Activated T-cell treated with anti-CD3 and anti-CD28 coated beads, Interleukin-2, amount 50 U/mL, for 72 hours (primary cell): ENCODE measurements at places on chromosomes 11 and 22. TPM values are rescaled to one million over a fixed set of nuclear protein-coding genes. Genes with fewer than 3 reads are reported as not detected.

- DNase-seq, result no peak
Observed at GRCh38 chr11:8180469-8180868, 11.6 kb upstream of the RIC3 start.

DNA sequence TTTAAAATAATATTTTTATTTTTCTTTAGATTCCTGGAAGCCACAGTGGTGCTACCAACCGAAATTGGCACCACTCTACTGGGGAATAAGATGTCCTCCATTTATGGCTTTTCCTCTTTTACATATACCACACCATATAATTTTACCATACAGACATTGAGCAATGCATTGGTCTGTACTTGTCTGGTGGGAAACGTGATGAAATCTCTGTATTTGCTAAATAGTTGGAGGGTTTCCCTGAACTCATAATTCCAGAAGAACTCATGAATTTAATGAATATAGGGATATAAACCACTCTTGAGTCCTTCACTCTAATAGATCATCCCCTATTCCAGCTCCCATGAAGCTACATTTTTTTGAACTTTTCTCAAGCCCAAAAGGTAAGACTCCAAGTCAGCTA is 28.0 kb upstream of the MMP13 start:
- no peak for DNase-seq

DNA sequence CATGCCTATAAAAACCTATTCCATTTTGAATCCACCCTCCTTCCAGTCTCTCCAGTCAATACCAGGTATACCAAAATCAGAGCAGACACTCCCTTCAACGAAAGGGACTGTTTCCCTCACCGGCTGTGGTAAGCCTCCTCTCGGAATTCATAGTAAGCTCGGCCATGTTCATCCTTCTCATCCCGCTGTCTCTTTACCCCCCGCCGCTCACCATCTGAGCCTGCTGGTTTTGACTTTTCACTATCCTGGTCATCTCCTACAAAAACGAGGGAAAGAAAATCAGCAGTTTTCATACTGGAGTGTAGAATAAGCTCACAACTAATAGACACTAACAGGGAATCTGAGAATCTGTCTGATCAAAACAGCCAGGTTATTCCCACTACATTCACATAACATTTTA is 3.1 kb downstream of the HNRNPUL2 start:
- no peak for DNase-seq

DNA sequence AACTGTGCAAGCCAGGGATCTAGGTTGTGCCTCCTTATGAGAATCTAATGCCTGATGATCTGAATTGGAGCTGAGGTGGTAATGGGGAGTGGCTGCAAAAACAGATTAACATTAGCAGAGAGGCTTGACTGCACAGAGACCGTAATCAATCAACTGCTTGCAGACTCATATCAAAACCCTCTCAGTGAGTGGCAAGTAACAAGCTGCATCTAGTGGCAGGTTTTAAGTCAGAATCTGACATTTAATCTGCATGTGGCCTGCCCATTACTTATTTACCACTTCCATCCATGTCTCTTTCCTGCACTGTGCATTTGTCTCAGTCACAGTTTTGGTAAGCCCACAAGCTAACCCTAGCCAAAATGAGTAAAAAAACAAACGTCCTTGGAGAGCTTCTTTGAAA is 11.2 kb downstream of the C11orf58 start:
- peak; percentile 41 for DNase-seq

DNA sequence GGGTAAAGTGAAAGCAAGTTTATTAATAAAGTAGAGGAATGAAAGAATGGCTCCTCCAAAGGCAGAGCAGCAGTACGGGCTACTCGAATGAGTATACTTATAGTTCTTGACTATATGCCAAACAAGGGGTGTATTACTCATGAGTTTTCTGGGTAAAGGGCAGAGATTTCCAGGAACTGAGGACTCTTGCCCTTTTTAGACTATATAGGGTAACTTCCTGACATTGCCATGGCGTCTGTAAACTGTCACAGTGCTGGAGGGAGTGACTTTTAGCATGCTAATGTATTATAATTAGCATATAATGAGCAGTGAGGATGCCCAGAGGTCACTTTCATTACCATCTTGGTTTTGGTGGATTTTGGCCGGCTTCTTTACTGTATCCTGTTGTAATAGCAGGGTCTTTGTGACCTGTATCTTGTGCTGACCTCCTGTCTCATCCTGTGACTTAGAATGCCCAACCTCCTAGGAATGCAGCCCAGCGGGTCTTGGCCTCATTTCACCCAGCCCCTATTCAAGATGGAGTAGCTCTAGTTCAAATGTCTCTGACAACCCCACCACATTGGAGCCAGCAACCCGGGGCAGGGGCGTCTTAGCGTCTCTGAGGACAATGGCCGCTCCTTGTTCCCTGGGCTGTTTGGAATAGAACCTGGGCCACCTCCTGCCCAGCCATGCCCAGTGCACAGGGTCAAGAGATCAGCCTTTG is 34.9 kb upstream of the CD82 start:
- DNase-seq, result peak; percentile 58

- DNase-seq, result no peak
Observed at GRCh38 chr22:30361916-30362650, 5.3 kb downstream of the CCDC157 start.

DNA sequence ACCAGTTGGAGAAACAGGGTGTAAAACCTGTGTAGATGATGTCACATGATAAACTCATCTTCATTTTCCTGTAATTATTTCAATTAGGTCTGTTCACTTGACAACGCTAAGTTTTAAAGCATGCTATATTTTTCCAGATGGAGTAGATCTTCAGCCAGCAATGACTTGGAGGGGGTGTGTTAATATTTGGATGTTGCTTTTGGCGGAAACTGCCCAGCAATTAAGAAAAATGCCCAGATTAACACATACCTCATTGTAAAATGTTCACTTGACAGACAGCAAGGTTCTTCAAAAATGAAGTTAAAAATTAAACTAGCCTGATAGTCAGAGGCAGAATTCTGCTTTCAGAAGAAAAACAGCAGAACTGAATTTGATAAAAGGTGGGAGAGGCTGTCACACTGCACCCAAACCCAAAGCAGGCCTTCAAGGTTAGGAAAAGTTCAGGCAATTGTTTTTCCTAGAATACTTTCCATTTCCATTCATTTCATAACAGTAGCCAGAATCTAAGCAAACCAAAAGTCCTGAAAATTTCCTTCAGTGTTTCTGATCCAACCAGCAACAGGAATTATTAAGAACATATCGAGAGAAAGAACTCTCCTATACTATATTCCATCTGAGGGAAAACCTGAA is 33.0 kb downstream of the VSIG10L2 start:
- DNase-seq, result no peak

Gene CARD10
- 0.25 TPM for total RNA-seq

Gene VSTM5
- not detected for total RNA-seq

Gene OR5B21
- total RNA-seq, result not detected

GRCh38 chr11:59550842-59551658 is 39.7 kb downstream of the OR4D9 start:
- DNase-seq, result peak; percentile 81

- DNase-seq, result no peak
Observed at GRCh38 chr11:13896175-13896980, 66.1 kb upstream of the SPON1 start.

DNA sequence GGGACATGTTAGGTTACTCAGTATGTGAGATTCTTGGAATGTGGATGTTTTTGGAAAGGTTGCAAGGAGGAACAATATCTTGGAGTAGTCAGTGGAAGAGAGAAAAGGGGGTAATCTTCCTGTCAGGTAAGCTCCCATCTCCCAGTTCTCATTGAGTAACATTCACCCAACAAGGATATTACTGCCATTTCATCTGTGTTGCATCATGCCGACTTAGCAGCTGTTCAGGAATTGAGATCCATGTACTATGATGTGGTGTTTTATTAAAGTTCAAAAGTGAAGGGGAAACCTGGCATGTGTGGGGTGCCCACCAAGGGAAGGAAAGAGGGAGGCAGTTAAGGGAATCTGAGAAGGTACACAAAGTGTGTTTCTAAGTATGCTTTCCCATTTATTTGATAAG is 58.4 kb upstream of the RASSF10 start:
- DNase-seq, result no peak

DNA sequence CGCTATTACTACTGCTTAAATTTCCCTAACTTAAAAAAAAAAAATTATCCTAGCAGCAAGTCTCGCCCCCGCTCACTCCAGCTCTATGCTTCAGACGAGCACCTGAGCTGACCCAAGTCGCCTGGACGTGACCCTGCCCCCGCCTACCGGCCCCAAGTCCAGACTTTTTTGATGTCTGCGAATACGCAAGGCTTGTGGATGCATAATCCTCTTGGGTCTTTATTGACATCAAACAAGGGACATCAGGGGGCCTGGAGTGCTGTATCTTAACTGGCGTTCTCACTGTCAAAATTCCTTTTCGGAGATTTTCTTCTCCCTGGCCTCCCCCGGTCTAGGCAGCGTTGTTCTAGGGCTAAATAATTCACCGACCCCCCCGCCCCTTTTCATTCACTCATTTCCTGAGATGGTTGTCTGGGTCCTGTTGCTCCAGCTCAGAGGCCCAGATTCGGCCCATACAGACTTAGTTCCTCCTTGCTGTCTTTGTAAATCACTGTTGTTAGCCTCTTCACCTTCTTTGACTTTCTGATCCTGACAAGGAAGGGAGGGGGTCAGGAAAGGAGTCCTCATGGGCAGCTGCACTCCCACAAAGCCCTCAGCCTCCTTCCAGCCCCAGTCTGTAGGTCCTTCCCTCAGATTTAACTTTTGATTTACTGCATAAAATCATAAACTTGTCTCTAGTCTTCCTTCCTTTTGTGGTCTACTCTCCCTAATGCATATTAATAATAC is 601 bp upstream of the LRP4 start:
- no peak for DNase-seq

DNA sequence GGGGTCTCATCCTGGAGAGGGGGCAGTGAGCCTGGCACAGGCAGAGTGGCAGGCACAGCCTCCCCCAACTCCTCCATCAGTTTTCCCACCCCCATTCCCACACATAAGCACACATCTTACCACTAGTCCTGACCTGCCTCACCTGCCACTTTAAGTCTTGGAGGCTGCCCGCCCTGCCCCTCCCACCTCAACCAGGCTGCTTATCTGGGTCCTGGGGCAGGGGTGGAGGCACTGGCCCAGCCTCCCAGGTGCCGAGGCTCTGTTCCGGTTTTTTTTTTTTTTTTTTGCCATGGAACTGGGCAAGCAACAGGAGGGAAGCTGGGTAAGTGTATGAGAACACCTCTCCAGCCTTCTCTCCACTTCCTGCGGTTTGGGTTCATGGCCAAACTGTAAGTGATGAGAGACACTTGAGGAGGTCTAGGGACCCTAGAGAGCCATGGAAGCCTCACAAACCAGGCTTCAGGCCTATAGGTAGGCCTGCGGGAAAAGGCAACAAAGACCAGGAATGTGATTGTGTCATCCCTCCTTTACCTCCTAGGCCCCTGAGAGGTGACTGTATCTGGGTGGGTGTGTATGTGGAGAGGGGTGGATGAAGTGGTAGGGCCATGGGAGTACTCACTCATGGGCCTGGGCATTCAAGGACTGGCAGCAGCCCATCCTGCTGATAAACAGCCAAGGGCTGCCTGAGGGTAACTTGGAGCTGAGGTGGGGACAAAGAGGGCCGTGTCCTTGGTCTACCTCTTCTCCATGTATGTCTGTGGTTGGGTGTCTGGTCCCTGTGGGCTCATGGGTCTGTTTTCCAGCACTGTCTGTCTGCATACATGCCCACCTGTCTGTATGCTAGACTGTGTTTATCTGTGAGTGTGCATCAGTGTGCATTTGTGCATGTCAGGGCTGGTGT is 22.6 kb downstream of the PHLDB1 start:
- DNase-seq, result no peak

DNA sequence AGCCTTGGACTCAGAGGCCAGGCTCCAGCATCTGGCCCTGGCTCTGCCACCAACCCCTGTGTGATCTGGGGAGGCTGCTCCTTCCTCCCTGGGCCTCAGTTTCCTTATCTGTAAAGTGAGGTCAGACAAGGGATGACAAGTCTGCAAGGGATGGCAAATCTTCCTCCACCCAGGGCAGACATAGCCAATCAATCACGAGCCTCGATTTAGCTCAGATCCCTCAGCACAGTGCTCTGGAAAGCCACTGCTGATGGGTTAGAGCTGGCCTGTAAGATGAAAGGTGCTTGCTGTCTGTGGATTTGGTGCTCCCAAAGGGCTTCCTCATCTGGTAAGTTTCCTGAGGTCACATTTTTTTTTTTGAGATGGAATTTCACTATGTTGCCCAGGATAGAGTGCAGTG is 20.2 kb downstream of the NPTXR start:
- no peak for DNase-seq

Gene KCNQ1OT1
- 0.26 TPM for total RNA-seq

- DNase-seq, result peak; percentile 59
Observed at GRCh38 chr11:120344302-120345004, 8.2 kb downstream of the ARHGEF12 start.

Gene CRYBB3
- total RNA-seq, result 0.30 TPM

GRCh38 chr11:65077451-65077850 is 6.4 kb downstream of the CDCA5 start:
- no peak for DNase-seq

Gene STIM1
- total RNA-seq, result 129 TPM

Gene PRODH
- total RNA-seq, result 1.1 TPM

Gene MPEG1
- not detected for total RNA-seq

Gene MRGPRX3
- total RNA-seq, result not detected

- no peak for DNase-seq
Observed at GRCh38 chr11:117070016-117070415, 28.2 kb downstream of the SIK3 start.

DNA sequence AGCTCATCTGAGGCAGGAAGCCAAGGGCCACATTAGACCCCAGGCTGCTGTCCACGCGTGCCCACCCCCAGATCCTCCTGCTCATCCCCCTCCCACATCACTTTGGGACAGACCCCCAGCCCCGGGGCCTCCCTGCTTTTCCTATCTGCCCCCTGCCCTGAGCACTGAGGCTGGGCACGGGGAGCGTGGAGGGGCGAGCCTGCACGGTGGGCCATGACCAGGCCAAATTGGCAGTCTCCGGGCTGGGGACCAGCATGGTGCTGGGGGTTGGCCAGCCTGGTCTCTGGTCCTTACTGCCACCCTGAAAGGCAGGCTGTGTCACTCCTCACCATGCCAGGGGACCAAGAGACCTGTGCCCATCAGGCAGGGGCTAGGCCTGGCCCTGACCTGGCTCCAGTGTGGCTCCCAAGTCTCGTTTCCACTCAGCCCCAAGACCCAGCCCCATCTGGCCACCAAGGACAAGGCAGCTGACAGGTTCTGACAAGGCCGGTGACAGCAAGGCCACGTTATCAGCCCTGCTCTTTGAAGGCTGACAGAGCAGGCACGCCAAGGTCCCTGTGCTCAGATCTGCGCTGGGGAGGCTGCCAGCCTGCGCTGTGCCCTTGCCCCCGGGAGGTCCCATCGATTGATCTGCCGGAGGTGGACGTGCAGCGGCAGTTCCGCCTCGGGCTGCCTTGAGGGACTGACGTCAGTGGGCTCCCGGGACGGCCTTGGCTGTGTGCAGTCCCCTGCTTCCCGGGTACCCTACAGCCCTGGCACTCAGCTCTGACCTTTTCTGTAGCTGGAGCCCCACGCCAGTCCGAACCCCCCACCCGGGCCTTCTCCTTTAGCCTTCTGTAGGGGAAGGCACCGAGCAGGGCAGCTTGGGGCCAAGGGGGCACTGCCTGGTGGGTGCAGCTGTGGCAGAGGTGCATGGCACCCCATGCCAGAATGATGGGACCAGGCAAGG is 3.6 kb downstream of the TNNI2 start:
- no peak for DNase-seq
